ENCODE measurements at places on chromosomes 5 and 9.

DNA sequence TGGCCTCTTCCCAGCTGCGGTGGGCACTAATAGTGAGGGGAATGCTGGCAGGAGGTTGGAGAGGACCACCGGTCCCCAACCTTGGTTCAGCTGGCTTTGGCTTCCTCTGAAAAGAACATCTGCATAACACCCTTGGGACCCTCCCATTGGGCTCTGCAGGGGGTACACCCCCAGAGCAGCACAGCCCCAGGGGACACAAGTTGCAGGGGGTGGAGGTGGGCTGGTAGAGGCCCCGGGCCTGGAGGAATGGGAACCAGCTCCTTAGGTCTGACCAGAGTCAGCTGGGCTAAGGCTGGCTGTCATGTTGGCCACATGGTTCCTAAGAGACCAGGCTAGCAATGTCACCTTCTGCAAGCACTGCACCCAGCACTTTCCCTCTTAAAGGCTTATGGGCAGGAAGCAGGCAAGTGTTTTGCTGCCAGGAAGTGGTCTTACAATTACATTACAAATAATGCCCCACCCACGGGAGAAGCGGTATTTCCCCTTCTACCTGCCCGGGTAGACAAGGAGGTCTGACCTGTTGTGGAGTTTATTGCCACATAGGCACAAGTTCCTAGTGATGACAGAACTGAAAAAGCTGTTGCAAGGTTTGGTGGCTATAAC is 18.1 kb downstream of the GCNT4 start:
- no peak for DNase-seq

DNA sequence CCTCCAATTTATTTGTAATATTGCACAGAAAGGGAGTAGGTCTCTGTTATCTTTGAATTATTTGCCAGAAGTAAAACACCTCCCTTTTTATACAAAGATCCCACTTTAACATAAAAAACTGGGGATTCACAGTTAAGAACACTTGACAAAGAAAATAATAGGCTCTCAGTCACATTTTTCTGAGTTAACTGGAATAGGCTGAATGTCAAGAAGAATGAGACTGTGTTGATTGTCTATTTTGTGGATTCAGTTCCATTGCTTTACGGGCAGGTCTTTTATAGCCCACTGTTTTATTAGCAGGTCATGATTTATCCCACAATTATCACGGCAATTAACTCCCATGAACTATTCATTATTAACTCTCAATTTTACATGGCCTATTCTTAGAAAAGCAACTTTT is 427.4 kb downstream of the CTNND2 start:
- DNase-seq, result no peak

GRCh38 chr5:54013556-54014194 is 296.7 kb downstream of the ARL15 start:
- peak; percentile 27 for DNase-seq

DNA sequence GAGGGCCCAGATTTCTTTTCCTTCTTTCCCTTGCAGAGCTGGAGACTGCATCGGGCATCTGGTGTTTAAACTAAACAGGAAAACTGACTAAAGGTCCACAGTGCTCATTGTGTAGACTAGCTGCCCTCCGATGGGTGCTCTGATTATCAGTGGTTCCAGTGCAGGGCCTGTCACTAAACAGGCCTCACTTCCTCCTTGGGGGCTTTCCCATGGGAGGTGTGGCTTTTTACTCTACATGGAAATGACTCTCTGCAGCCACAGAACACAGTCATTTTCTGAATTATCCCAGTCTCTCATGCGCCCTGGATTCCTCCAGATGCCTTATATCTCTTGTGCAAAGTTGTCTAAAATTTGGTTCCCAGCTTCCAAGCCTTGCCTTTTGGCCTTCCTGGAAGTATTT is 199.2 kb downstream of the TRIO start:
- no peak for DNase-seq

DNA sequence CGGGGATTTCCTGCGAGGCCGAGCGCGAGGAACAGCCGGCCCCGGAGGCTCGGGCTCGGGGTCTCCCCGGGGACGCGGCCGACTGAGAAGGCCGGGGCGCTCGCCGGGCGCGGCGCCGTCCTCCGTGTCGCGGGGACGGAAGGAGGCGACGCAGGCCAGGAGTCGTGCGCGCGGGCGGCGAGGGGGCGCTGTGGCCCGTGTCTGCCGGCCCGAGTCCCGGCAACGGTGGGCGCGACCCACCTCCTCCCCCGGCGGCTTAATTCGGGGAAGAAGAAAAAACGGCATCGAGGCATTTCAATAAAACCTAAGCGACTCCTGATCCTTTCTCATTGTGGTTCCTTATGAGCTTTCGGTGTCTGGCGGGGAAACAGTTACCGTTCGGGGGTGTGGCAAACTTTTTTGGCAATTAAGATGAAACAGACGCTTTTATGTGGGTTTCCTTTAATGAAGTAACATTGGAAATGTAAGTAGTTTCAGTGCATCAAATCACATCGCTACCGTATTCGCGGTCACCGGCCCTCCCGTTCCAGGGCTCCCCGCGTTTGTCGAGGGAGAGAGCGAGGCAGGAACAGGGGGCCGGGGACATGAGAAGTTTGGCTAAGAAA is 3.7 kb upstream of the IRX2 start:
- DNase-seq, result no peak

DNA sequence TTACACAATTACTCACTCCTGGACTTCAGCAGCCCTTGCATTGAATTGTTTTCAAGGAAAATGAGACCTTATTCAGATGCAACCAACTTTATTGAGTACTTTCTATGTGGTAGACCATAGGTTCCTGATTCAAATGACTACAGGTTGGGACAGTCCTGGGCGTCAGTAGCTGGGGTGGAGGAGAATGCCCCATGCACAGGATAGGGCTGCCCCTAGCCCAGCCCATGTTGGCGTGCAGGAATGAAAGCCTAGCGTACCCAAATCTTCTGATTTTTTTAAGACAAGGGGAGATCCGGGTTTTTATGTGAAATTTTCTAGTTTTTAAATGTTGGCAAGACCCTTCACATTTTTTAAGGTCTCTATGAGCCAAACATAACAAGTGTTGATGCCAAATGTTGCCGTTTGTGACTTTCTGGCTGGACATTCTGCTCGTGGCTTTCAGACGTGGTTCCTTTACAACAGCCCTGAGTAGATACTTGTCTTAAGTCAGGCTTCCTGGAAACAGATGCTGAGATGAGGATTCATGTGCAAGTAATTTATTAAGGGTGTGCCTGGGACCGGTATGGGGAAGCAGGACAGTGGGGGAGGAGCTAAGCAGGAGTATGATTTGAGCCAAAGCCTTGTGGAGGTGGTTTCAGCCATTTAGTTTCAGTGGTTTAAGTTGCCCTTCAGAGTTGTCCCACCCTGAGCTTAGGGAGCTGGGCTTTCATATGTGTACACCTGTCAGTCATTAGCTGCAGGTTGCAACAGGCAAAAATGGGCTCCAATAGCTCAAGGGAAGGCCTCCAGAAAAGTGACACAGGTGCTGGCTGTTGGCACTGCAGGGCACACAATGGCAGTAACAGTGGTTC is 154.1 kb downstream of the NTRK2 start:
- no peak for DNase-seq

DNA sequence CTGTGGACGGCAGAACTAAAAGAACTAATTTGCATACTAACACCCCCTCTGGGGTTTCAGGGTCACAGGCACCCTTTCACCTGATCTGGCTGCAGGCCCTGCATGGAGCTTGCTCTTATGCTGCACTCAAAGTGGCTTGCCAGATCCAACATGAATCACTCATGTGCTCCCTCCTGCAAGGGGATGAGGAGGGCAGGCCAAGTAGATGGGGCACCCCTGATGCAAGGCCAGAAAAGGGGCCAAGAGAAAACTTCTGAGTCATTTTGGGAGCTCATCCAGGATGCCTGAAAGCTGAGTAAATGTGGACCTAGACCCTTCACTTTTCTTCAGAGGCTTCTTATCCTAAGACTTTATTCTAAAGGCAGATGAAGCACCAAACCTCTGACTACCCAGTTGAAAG is 558.5 kb upstream of the PTGER4 start:
- DNase-seq, result no peak

GRCh38 chr9:4318326-4318725 is 18.5 kb upstream of the GLIS3 start:
- no peak for DNase-seq

DNA sequence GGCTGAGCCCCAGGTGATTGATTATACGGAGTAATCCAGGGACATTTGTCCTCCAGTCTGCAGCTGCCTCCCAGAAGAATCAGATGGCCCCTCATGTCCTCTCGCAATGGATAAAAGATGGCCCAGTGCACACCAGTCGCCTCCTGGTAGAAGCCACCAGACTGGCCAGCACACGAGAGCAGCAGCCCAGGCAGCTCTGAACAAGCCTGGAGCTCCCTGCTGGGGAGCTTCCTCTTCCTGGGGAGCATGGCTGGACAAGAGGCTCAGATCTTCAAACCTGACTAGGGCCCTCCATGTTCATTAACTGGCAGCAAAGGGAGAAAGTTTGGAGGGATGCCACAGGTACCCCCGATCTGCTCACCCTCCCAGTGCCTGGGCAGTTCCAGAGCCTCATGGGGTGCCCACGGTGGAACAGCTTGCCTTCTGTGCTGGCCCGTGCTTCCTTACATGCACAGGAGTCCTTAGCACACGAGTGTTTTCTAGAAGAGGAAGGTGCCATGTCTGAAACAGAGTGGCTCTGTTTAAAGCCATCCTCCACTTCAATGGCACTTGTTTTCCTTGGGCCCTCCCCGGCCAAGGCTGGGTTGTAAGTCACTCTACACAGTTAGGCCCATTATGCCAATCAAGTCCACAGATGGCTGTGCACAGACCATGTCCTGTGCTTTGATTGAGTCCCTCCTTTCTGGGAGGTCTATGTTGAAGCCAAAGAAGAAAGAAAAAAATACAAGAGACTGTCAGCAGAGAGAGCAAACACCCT is 75.6 kb downstream of the PRRT1B start:
- DNase-seq, result no peak

DNA sequence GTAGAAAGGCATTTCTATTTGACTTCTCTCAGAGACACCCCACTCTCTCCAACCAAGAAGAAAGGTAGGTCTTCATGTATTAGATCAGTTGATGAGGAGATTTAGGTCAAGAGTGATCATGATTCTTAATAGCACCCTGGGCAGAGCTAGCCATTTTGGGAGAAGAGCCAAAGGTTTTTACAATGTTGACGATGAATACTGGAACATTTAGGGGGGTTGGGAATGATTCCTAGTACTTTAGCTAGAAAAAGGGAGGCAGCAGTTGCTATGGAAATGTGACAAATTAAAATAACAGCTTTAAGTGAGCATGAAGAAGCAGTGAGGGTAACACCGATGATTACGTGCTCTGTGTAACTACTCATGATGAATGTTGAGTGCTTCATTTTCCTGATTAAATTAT is 9.5 kb upstream of the RPS23 start:
- DNase-seq, result no peak

DNA sequence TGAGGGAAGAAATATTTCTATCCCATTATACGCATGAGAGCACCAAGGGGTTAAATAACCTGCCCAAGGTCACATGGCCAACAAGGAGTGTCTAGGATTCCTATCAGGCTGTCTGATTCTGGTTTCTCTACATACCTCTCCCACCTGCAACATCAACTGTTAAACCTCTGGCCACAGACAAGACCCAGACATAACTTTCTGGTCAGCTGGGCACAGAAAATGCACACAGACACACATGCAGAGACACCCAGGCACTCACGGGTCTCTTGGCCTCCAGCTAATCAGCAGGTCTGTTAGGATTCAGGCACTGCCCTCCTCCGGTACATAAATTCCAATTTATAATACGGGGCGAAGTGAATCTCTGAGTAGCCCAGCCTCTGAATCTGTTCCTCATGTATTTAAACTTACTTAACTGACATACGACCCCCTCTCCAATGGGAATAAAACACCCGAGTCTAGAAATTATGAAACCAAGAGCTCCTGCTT is 1.5 kb downstream of the SEPTIN8 start:
- DNase-seq, result no peak

GRCh38 chr9:114965564-114965963 is 35.2 kb upstream of the TNFSF8 start:
- no peak for DNase-seq

GRCh38 chr5:56686337-56687195 is 128.8 kb upstream of the MAP3K1 start:
- no peak for DNase-seq

DNA sequence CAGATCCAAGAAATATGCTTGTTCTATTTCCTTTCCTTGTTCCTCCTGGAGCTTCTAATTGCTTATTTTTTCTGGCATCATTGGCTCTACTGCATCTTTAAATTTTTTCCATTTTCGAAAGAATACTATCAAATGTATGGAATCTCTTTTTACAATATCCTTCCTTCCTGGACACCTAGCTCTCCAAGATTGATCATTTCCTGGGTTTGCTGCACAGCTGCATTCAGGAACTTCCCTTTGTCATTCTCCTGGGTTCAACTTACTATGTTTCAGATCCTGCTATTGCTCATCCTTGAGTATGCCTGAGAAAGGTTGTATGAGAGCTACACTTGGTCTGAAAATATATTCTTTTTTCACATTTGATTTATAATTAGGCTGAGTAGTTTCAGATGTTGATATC is 73.7 kb upstream of the ERCC6L2 start:
- DNase-seq, result no peak

GRCh38 chr9:21994556-21995005 is at the start of gene CDKN2B-AS1:
Gene CDKN2B-AS1 (plus strand): TSS chr9:21994791.
- DNase-seq, result peak; percentile 65

GRCh38 chr9:137619240-137620047 is 639 bp downstream of the EHMT1 start:
- DNase-seq, result no peak

DNA sequence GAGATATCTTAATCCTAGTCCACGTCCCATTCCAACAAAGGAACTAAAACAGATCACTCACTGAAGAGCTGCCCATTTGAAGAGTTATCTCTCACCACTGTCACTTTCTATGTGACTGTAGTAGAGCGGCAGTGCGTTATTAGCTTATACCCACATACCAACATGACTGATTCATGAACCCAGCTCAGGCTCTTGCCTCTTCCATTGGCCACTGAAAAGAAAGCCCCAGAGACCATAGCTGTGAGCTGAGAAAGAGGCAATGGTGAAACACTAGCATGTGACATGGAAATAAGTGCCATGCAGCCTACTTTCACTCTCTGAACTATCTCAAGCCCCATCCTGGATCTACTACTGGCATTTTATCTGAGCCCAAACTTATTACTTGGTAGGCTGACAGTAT is 151.7 kb upstream of the MOCS2 start:
- DNase-seq, result no peak

DNA sequence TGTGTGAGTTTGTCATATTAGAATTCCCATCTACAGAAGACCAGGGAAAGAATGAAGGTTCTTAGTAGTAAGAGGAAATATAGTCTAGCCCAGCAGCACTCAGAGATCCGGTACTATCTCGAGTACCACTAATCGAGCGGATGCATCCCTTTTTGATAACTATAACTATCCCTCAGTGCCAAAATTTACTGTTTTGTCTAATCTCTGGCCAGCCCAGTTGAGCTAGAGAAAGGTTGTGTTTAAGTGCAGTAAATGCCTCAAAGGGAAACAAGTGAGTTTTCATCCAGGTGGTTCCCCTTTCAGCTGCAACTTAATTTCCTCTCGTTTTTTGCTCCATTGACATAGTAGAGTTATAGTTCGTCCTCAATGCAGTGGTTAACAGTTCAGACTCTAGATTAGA is 146.7 kb downstream of the GPBP1 start:
- DNase-seq, result no peak

Measured in HCT116 (cell line).